Mesothelial cell of epicardium (in vitro differentiated cells): ENCODE measurements at places on chromosomes 11 and 22. TPM values are rescaled to one million over a fixed set of nuclear protein-coding genes. Genes with fewer than 3 reads are reported as not detected.

The DGAT2 gene
- 1.3 TPM in 3 replicates for total RNA-seq

The P2RX3 gene
- total RNA-seq: 2.0 to 3.1 TPM (median 2.6 TPM) in 3 replicates

The GRAMD1B gene
- 8.4 to 9.0 TPM (median 9.0 TPM) in 3 replicates for total RNA-seq

The PNPLA5 gene
- total RNA-seq: not detected in 3 replicates

The KRTAP5-7 gene
- 0.18 to 0.43 TPM (median 0.25 TPM) in 3 replicates for total RNA-seq

The MRGPRF gene
- 2.3 to 4.0 TPM (median 3.4 TPM) in 3 replicates for total RNA-seq

The CDPF1 gene
- 11.5 to 12.8 TPM (median 12.6 TPM) in 3 replicates for total RNA-seq

The RHOD gene
- 19.1 to 20.7 TPM (median 19.5 TPM) in 3 replicates for total RNA-seq

The DDI1 gene
- not detected in 3 replicates for total RNA-seq

The GAS2 gene
- 14.8 to 17.8 TPM (median 14.9 TPM) in 3 replicates for total RNA-seq

The OR8G1 gene
- not detected in 3 replicates for total RNA-seq

The ZBTB16 gene
- total RNA-seq: not detected in 3 replicates

The OR5T1 gene
- not detected in 3 replicates for total RNA-seq

The PATE4 gene
- total RNA-seq: not detected in 3 replicates

The PHF21A gene
- 102 to 110 TPM (median 106 TPM) in 3 replicates for total RNA-seq

The ZNF215 gene
- 2.8 to 3.9 TPM (median 3.0 TPM) in 3 replicates for total RNA-seq

The EIF3L gene
- 633 to 642 TPM (median 639 TPM) in 3 replicates for total RNA-seq
